ENCODE measurements at places on chromosomes 2 and 18.
A peak's percentile ranks its signal among the peaks of the same experiment; 100 is the strongest.

- no peak overlapping the region for H3K4me3 ChIP-seq
- no peaks in the 10 kb centered on the region for H3K36me3 ChIP-seq
- H3K4me1 ChIP-seq = peaks cover 12% of the 10 kb centered on the region
- no peak for DNase-seq
These were observed 40.9 kb upstream of the CTLA4 start for GRCh38 chr2:203826704-203827103.

- H3K4me1 ChIP-seq = no peaks in the 10 kb centered on the region
- no peaks in the 10 kb centered on the region for H3K27me3 ChIP-seq
- H3K4me3 ChIP-seq = no peak overlapping the region
These were observed 527.7 kb downstream of the TNS1 start for GRCh38 chr2:217475101-217475500.

DNA sequence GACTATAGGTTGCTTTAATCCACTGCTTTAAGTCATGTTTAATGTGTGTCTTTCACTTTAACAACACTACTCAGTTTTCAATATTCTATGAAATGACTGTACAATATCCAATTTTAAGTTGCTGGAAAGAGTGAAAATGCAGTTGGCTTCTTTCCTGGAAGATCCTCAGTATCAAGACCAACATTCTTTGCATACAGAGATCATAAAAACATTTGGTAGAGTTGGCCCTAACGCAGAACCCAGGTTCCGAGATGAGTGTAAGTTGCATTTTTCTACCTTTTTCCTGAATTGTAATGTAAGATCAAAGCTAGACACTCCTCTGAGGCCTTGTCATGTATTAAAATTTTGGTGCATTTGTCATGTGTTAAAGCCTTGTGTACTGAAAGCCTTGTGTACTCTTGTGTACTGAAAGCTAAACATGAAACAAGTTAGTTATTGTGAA, 42.9 kb upstream of the TNFRSF11A start:
- no peaks in the 10 kb centered on the region for H3K27me3 ChIP-seq
- H3K4me1 ChIP-seq = peaks cover under 1% of the 10 kb centered on the region
- no peak for DNase-seq
- H3K27ac ChIP-seq = no peak overlapping the region
- no peak overlapping the region for H3K4me3 ChIP-seq

DNA sequence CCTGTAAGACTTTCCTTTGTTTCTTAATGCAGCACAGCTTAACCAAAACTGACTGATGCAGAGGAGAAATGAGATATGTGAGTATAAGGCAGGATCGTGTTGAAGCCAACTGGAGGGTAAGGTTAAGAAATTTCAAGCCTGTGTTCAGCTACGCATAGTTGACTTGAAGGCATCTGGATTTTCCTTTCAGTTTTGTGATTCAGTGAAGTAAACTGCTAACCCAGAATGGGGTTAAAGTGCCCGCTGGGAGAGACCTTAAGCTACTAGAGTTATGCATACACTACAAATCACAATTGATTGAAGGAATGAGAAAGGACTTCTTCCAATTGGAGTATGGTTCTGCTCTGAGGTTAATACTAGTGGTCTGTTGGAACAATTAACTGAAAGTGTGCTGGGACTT, 22.6 kb downstream of the THSD7B start:
- H3K27ac ChIP-seq = no peak overlapping the region
- no peaks in the 10 kb centered on the region for H3K27me3 ChIP-seq
- H3K4me3 ChIP-seq = no peak overlapping the region
- no peak for DNase-seq
- no peaks in the 10 kb centered on the region for H3K36me3 ChIP-seq

- no peak for DNase-seq
- no peaks in the 10 kb centered on the region for H3K36me3 ChIP-seq
- H3K27ac ChIP-seq = no peak overlapping the region
These were observed 294.1 kb downstream of the BCL2 start for GRCh38 chr18:63025251-63026090.

DNA sequence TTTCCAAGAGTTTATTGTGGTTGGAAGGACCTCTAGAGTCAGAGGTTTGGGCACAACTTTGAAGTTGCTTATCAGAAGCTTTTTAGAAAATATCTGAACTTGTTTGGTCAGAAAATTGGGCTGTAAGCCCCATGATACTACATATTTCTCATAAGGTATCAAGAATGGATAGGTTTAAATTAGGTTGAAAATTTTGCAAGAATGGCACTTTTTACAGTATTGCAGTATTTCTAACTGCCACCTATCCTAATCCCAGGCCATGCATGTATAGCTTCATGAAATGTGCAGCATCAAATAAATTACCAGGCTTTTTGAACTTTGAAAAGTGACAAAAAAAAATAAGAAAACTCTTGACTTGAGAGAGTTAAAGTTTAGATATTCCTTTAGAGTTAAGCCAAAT, 367.2 kb downstream of the FIGN start:
- H3K36me3 ChIP-seq = no peaks in the 10 kb centered on the region
- H3K4me3 ChIP-seq = no peak overlapping the region
- H3K4me1 ChIP-seq = no peaks in the 10 kb centered on the region
- no peaks in the 10 kb centered on the region for H3K27me3 ChIP-seq

GRCh38 chr2:139156730-139157129, 376.5 kb upstream of the NXPH2 start:
- no peaks in the 10 kb centered on the region for H3K27me3 ChIP-seq
- H3K4me3 ChIP-seq = no peak overlapping the region
- no peak for DNase-seq

GRCh38 chr2:85972355-85972754, 83.6 kb upstream of the ST3GAL5 start:
- no peak overlapping the region for H3K27ac ChIP-seq
- H3K4me3 ChIP-seq = no peak overlapping the region
- H3K27me3 ChIP-seq = no peaks in the 10 kb centered on the region
- DNase-seq = no peak

GRCh38 chr2:191105082-191105481, 45.7 kb downstream of the STAT4 start:
- no peak for DNase-seq
- peak overlapping the region; percentile 85 for H3K27ac ChIP-seq
- peaks cover 32% of the 10 kb centered on the region for H3K4me1 ChIP-seq
- no peak overlapping the region for H3K4me3 ChIP-seq
- no peaks in the 10 kb centered on the region for H3K27me3 ChIP-seq
- H3K36me3 ChIP-seq = peaks cover 43% of the 10 kb centered on the region
